ENCODE measurements at places on chromosomes 1 and 21. TPM values are rescaled to one million over a fixed set of nuclear protein-coding genes. Genes with fewer than 3 reads are reported as not detected.

Gene KCNE2
- not detected for total RNA-seq

DNA sequence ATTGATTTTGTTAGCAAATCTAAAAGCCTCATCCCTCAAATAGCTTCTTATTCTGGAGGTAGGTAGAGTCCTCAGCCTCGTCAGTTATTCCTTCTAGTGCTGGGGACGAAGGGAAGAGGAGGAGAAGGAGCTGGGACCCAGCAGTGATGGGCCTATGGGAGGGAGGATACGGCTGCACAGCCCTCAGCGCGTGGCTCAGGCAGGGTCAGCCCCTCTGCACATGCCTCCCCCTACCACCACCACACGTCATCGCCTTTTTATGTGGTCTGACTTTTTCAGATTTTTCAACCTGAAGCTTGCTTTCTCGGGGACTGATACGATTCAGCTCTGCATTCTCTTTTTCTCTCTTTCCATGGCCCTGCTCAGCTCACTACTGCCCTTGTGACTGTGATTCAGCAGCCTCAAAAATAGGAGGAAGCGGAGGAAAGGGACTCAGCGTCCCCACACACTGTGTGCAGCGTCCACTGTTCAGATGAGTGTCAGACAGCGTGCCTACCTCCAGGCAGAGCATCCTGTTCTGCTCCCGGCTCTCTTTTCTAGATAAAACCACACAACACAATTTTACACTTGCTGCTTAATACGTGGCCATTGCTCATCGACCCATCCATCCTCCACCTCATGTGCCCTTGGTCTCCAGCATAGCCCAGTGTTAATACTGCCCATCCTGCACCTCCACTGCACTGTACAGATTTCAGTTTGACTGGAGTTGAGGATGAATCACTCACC, 827 bp downstream of the OR2B11 start:
- DNase-seq: no peak

DNA sequence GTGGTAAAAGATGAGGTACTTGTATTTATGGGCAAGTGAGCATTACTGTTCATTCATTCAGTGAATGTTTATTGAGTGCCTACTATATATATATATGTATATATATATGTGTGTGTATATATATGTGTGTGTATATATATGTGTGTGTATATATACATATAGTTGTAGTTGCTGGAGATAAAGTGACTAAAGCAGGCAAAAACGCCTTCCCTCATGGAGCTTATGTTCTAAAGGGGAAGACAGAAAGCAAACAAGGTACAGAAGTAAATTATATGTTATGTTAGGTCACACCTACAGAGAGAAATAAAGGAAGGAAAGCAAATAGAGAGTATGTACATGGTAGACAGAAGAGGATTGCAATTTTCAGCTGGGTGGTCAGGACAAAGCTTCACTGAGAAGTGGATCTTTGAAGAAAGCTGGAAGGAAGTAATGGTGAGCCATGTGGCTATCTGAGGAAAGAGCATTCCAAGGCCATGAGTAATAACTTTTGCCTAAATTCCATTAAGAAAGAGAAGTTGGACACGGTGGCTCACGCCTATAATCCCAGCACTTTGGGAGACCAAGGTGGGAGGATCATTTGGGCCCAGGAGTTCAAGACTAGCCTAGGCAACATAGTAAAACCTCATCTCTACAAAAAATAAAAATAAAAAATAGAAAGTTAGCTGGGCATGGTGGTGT, 33.5 kb upstream of the KLF17 start:
- peak; percentile 70 for DNase-seq

- no peak for DNase-seq
Measured at GRCh38 chr1:117933769-117934168, 4.2 kb downstream of the WDR3 start.
